ENCODE measurements at places on chromosomes 1 and 21.

DNA sequence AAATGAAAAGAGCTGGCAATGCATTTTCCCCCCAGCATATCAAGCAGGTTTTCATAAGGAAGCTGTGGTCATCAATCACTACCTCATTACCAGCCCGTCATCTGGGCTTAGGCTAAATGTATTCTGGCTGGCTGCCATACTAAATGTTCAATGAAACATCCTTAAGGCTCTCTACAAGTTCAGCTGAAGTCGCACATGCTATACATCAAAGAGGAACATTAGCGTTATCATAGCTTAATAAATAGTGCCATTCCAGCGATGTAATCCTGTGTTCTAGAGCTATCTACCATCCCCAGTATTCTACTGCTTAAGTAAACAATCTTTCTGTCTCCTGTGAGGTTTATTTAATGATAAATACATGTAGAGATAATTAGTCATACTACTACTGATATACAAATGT, 288.8 kb downstream of the DPYD start:
- DNase-seq = no peak

GRCh38 chr1:67479146-67479891, 49.1 kb upstream of the SERBP1 start:
- DNase-seq = no peak

- DNase-seq = no peak
Observed at GRCh38 chr1:206666954-206667665, 17.6 kb upstream of the MAPKAPK2 start.

DNA sequence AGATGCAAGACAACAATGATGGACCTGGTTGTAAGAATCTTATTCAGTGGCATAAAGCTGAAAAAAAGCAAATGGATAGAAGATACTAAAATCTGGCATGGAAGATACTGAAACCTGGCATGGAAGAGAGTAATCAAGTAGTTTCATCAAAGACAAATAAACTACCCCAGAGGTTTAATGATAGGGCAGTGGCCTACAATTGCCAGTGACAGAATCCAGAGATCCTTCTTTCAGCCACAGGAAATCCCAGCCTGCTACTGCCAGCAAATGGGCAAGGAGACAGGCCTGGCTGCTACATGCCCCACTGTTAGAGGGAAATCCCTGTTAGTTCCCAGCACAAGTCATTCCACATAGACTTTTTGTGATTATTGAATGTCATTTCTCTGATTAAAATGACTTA, 409.4 kb downstream of the VAV3 start:
- DNase-seq = no peak

GRCh38 chr1:94942171-94943128, 15.5 kb upstream of the CNN3 start:
- no peak for DNase-seq

DNA sequence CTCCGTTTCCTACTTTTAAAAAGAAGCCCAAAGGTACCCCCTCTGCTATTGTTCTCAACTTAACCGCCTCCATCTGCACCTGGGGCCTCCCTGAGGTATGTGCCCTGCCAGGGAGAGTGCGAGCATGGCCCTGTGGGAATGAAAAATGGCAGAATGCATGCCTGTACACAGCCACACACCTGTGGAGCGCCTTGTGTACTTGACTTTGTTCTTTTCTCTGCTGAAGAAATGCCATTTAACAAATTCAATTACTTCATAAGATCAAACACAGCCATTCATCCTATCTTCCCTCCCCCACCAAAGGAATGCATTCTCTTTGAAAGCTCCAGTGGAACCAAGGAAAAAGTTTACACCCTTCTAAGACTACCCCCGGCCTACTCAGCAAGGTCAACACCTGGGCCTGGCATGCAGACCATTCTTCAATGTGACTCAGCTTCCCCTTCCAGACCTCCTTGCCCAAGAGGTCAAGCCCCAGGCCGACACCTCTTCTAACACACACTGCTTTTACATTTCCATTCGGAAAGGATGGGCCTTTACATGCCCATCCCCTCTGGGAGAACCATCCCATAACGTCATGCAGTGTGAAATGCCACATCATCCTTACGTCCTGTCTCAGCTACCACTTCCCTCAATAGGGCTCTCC, 123.7 kb downstream of the SMYD2 start:
- no peak for DNase-seq

GRCh38 chr1:207115269-207115668, 11.2 kb downstream of the C4BPA start:
- no peak for DNase-seq

GRCh38 chr1:41673806-41674205, 189.3 kb upstream of the EDN2 start:
- DNase-seq = no peak

- peak; percentile 78 for DNase-seq
Observed at GRCh38 chr1:200038981-200039848, 11.7 kb downstream of the NR5A2 start.
